ENCODE measurements at places on chromosomes 4 and X.

DNA sequence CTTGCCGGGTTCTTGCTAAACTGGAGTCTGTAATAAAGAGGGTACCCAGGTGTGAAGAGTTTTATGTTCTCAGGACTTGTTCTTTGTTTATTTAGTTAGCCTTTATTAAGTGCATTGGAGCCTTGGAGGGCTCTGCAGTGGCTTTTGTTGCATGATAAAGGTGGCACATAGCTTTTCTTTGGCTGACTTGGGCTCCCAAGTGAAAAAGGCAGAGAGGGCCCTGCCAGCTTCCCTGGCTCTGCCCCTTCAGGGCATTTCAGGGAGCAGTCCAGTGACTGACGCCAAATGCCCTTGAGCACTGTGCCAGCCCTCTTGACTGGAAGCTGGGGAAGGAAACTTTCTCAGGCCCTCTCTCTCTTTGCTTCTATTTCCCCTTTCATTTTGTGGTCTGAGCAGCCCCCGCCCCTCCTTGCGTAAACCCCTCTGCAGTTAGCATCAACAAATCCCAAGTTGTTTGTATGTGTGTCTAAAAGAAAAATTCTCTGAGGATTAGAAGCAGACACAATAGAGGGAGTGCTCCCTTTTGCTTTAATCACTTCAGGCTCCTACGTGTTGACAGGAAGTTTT lies 152.2 kb downstream of the NHS start:
- DNase-seq: no peak

- no peak for DNase-seq
These were observed 25.8 kb downstream of the TRIM75 start for GRCh38 chr4:165079476-165079875.

- no peak for DNase-seq
These were observed 44.0 kb downstream of the TMEM144 start for GRCh38 chr4:158254292-158254691.

DNA sequence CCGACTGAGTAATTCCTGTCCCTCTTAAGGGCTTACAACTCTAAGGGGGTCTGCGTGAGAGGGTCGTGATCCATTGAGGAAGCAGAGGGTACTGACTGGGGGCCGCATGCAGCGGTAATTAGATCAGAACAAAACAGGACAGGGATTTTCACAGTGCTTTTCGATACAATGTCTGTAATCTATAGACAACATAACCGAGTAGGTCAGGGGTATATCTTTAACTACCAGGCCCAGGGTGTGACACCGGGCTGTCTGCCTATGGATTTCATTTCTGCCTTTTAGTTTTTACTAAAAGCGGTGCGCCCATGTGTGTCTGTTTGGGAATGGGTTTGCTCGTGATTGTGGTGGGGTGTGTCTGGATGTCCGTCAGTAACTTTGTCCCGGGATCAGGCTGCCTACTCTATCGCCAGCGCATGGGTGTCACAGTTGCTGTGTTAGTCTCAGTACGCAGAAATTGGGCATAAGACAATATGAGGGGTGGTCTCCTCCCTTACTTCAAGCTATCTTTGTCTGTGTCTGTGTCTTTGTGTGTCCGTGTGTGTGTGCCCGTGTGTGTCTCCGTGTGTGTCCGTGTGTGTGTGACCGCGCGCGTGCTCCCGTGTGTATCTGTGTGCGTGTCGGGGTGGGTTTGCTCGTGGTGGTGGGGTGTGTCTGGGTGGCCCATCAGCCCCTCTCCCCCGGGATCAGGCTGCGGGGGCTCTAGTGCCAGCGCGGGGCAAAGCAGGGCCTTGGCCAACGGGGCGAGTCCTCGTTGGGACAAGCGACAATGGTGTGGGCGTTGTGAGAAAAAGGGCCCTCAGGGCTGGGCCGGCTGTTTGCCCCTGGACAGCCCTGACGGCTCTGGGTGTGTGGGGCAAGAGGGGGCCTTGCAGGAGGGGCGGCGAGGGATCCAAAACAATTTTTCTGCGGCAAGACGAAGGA lies 10.4 kb downstream of the FRG2 start:
- DNase-seq: no peak

DNA sequence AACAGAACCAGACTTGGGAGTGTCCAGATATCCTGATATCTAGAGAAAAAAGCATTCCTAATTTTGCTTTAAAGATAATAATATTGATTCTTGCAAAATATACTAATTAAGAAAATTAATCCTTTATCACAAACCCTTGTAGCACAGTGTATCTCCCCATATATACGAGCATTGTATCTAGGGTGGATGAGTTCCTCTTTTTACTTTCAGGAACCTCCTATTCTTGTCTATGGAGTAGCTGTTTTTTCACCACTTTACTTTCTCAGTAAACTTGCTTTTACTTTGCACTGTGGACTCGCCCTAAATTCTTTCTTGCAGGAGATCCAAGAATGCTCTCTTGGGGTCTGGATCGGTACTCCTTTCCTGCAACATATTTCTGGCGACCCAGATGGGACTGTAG lies 103.9 kb downstream of the GLUD2 start:
- no peak for DNase-seq

DNA sequence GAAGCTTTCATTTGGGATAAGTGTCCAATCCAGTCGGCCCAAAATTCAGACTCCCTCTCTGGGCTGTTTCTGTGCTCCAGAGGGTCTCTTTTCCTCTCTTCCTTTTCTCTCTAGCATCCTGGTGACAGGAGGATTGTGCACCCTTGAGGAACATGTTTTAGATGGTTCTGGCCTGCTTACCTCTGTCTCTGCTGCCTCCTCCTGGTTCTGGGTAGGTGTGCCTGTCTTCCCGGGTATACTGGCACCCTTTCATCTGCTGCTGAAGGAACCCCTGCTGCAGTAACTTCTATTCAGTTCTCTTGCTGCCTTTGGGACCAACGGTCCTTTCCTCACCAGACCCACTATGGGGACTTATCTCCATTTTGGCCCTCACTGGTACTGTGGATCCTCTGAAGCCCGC lies 53.2 kb downstream of the HMGB2 start:
- no peak for DNase-seq

DNA sequence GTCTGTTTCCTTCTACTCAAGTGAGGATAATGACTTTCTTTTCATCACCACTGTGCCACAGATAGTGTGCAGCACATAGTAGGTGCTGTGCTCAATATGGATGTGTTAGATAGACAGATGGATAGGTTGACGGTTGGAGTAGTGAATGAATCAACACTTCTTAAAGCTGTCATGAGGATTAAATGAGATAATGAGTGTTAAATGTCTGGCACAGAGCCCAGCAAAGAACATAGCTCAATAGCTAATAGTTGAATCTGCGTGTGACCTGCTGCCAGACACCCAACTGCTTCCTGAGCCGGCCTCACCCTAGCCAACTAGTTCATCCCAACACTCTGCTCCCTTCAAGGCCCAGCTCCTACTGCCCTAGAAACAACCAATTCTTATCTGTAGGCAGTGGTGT lies 67.7 kb upstream of the PJA1 start:
- DNase-seq: no peak

GRCh38 chr4:152283801-152284470 lies 252.0 kb downstream of the FBXW7 start:
- DNase-seq: no peak
